Activated CD4-positive, alpha-beta T cell treated with anti-CD3 and anti-CD28 coated beads, Interleukin-2, amount 50 U/mL, for 16 hours (primary cell): ENCODE measurements at places on chromosomes 5 and 9.

- no peak for DNase-seq
Measured at GRCh38 chr5:113381791-113382190, 53.0 kb downstream of the TSSK1B start.

DNA sequence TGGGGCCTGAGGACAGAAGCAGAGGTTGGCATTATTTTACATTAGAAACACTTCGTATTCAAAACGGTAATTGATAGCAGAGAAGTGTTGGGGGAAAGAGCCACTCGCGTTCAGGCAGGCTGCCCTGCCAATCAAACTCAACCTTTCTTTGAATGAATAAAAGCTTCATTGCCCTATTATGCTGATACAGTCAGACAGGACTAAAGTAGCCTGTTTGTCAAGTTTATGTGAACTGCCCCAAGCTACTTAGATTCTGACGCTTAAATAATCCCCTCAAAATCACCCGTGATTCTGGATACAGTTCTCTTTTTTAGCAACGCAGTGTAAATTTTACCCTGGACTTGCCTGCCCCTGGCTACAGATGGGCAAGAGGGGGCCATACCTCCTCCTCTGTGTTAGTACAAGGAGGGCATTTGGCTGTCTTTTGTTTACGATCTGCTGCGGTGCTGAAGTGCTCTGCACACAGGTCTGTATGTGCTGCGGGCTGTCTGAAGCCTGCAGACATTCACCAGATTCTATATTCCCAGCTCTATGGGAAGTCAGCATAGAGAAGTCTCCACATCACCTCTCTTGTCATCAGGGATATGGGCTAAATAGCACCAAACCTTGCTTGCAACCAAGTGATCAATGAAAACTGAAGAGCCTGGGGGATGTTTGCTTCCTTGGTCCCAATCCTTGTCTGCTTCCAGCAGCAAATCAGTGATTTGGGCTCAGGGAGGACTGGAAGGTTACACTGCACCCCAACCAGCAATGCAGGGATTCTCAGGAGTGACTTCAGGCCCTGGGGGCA is 218.4 kb downstream of the EBF1 start:
- no peak for DNase-seq

GRCh38 chr9:120258096-120258495 is 321.9 kb downstream of the CDK5RAP2 start:
- no peak for DNase-seq

DNA sequence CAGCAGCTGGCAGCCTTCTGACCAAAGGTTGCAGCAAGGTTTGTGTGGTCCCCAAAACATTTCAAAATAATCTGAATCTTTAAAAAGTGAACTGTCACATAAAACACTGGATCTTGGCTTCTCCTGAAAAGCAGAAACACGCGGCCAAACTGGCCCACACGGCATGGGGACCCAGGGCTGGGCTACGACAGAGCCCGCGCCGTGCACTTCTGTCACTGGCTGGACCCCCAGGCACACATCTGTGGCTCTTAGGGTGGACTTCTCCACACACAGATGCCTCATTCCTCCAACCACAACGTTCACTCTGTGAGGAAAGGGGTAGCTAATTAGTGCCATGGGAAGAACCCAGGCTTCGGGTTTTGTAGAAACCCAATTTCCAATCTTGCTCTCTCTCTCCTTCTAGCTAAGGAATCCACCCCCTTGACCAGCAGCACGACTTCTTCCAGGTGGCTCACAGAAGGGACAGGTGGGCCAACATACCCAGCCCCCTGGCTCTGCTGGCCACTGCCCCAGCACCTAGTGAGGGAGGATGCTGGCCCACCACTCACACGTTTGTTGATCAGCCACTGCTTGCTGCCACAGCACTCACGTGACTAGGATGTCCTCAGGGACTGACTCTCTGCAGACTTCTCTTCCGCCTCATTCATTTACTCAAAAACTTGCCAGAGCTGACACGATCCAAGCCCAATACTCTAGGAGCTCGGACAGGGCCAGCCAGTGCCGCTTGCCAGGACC is 17.9 kb downstream of the LMAN2 start:
- no peak for DNase-seq

- peak; percentile 6 for DNase-seq
Measured at GRCh38 chr5:152514827-152515397, 109.8 kb upstream of the NMUR2 start.

DNA sequence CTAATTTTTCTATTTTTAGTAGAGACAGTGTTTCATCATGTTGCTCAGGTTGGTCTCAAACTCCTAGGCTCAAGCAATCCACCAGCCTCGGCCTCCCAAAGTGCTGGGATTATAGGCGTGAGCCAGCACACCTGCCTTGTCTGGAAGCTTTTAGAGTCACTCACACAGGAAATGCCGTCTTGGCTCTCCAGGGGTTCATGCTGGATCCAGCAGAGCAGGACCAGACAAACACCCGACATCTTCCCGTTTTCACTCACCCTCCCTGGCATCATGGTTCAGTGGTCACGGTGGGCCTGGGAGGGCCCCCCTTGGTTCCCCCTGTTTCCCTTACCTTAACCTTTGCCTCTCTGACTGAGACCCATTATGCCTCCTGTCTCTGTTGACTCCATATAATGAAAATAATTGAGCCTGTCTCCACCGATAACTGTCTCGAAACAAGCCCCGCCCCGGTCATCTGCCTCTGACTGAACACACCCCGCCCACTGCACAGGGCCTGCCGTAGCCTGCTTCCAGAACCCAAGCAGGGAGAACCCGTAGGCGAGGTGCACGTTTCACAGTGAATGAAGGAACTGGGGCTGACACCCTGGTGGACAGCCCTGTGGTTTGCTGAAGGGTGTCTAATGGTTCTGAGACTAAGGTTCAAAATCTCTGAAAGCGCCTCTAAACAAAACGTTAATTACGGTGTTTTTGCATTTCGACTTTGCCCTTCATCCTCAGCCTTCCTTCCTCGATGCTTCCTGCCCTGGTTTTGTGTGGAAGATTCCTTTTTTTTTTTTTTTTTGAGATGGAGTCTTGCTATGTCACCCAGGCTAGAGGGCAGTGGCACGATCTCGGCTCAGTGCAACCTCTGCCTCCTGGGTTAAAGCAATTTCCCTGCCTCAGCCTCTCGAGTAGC is 39.7 kb upstream of the SPRY4 start:
- DNase-seq: no peak

- DNase-seq: peak; percentile 82
Measured at GRCh38 chr9:69174616-69175463, 763 bp downstream of the TJP2 start.

- DNase-seq: no peak
Measured at GRCh38 chr9:121652021-121652837, 795 bp downstream of the DAB2IP start.

DNA sequence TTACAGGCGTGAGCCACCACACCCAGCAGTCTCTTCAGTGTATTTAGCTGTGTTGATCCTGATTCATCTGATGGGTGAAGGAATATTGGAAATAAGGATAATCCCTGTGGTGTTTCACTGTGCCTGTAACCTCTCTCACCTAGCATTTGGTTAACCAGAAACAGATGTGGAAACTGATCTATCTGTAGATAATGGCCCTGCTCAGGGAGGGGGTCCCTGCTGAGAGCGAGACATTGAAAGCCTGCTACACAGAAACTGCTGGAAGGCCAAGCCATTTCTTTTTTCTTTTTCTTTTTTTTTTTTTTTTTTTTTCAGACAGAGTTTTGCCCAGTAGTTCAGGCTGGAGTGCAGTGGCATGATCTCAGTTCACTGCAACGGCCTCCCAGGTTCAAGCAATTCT is 28.4 kb downstream of the QRFP start:
- no peak for DNase-seq

DNA sequence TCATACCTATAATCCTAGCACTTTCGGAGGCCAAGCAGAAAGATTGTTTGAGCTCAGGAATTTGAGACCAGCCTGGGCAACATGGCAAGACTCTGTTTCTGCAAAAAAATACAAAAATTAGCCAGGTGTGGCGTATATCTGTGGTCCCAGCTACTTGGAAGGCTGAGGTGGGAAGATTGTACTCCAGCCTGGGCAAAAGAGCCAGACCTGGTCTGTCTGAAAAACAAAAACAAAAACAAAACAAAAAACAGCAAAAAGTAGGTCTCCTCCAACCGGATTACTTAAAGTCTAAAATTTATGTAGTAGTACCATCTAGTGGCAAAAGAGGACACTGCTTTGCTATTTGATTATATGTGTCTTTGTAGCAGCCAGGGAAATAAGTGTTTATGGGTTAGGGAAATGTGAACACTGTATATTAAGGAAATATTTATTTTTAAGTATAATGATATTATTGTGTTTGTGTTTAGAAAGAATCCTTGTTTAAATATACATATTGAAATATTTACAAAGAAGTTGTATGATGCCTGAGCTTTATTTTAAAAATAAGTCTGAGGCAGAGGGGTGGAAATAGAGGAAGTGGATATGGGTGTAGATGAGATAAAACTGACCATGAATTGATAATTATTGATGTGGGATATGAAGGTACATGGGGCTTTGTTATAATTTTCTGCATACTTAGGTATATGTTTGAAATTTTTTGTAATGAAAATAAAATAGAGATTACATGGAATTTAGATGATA is 20.0 kb downstream of the APC start:
- peak; percentile 62 for DNase-seq

- no peak for DNase-seq
Measured at GRCh38 chr5:108315829-108316228, 66.1 kb downstream of the FBXL17 start.

DNA sequence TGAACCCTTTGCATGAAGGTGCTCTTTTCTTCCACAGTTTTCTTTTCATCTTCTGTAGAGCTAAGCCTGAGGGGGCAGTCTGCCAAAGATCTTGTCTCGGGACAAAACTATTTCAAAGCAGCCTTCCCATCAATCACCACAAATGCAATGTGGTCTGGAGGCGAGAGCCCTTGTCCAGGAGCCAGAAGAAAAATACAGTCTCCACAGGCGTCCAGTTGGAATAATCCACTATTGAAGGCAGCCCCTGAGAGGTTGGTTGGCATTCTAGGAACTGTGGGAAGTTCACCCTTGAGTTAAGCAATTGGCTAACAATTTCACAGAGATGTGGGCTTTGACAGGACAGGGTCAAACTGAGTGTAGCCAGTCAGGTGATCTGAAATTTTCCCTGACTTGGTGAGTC is 72.0 kb downstream of the SEMA6A start:
- DNase-seq: no peak

DNA sequence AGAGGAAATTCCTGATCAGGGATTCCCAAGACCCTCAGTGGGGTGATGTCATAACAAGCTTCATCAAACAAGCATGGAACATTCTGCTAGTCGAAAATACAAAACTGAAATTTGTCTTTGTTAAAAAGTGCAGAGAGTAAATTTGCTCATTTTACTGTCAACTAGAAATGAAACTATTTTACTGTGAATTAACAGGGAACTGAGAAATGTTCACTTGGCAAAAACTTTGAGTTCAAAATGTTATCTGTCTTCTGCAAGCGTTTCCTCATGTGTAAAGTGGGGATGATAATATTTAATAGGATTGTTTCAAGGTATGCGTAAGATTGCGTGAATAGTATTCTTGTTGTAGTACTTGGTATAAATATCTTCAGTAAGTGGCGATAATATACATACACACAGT is 45.4 kb downstream of the ALDH1A1 start:
- no peak for DNase-seq

- DNase-seq: no peak
Measured at GRCh38 chr9:129253803-129254381, 75.8 kb upstream of the IER5L start.

GRCh38 chr9:9631284-9631683 is 981.5 kb downstream of the PTPRD start:
- DNase-seq: no peak

DNA sequence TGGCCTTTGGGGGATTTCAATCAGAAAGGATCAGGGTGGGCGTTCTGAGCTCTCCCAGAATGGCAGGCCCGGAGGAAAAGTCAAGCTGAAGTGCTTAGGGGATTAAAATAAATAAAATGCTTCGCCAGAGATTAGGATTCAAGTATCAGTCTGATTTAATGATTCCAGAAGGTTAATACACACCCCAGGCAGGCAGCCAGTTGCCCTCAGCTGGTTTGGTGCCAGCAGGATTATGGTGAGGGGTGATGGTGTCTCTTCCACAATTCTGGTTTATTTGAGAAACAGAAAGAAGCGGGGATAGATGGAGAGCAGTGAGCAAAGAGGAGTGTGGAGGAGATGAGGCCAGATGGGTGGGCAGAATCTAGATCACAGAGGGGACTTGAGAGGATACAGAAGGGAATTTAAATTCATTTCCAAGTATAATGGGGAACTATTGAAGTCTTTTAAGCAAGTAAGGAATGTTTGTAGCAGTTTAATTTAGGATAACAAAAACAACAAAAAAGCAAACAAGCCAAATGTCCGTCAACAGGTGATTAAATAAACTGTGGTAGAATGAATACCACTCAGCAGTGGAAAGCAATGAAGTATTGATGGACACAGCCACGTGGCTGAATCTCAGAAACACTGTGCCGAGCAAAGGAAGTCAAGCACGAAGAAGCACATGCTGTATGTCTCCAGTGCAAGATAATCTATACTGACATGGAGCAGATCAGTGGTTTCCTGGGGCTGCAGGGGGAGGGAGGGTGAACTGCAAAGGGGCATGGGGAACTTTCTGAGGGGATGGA is 297.7 kb downstream of the MSX2 start:
- no peak for DNase-seq

DNA sequence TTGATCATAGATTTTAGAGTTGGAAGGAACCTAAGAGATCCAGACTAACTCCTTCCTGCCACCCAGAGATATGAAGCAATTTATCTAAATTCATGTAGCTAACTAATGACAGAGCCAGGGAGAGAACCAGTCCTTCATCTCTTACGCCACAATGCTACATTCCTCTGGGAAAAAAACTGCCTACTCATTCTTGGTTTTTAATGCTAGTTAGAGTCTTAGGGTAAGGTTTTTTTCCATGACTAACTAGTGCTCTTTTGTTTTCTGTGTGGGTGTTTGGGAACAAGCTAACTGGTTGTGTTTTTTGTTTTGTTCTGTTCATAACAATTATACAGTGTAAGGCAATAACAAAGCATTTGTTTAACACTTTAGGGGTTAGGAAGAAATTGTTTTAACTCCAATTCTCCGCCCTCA is 52.4 kb downstream of the SLC44A1 start:
- no peak for DNase-seq

DNA sequence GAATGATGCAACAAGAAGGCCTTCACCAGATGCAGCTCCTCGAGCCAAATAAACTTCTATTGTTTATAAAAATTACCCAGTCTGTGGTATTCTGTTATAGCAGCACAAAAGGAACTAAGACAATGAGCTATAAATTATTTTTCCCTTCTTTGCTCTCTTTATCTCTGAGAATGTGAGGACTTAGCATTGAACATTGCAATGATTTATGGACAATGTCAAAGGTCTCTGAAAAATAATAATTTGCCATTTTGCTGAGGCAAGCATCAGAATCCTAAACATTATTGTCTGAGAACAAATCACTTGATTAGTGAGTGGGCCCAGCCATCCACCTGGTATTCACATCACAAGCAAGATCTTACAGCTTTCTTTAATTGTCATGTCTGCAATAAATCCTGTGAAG is 95.4 kb upstream of the SSBP2 start:
- no peak for DNase-seq

DNA sequence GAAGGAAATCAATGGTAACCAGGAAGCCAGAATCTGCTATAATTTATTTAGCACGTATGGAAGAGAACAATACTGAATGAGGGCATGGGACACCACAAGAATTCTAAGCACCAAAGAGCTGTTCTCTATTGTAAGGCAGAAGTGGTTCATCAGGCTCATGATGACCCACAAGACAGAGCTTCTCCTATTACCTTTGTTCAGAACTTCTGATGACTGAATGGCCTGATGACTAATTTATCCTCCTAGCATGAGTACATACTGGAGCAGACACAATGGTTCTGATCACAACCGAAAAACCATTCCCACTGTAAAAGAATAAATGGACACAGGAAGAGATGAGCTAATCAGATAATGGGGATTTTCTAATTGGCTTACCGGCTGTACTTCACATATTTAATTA is 329.8 kb upstream of the PDE4D start:
- DNase-seq: no peak
